ENCODE measurements at places on chromosomes 3 and 15.

GRCh38 chr15:99021027-99021627, 13.5 kb upstream of the PGPEP1L start:
- DNase-seq: no peak

DNA sequence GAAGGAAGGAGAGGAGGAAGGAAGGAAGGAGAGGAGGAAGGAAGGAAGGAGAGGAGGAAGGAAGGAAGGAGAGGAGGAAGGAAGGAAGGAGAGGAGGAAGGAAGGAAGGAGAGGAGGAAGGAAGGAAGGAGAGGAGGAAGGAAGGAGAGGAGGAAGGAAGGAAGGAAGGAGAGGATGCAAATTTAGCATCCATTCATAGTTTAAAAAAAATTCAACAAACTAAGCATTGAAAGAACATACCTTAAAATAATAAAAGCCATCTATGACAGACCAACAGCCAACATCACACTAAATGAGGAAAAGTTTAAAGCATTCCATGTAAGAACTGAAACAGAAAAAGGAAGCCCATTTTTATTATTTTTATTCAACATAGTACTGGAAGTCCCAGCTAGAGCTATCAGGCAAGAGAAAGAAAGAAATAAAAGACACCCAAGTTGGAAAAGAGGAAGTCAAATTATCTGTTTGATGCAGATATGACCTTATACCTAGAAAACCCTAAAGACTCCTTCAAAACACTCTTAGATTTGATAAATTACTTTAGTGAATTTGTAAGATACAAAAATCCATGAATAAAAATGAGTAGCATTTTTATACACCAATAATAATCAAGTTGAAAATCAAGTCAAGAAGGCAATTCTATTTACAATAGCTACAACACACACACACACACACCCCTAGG, 52.2 kb upstream of the FXR1 start:
- DNase-seq: no peak

GRCh38 chr15:19973718-19974117, 567.9 kb downstream of the GOLGA6L6 start:
- no peak for DNase-seq

- no peak for DNase-seq
Measured at GRCh38 chr3:16326724-16327349, 61.8 kb downstream of the OXNAD1 start.

DNA sequence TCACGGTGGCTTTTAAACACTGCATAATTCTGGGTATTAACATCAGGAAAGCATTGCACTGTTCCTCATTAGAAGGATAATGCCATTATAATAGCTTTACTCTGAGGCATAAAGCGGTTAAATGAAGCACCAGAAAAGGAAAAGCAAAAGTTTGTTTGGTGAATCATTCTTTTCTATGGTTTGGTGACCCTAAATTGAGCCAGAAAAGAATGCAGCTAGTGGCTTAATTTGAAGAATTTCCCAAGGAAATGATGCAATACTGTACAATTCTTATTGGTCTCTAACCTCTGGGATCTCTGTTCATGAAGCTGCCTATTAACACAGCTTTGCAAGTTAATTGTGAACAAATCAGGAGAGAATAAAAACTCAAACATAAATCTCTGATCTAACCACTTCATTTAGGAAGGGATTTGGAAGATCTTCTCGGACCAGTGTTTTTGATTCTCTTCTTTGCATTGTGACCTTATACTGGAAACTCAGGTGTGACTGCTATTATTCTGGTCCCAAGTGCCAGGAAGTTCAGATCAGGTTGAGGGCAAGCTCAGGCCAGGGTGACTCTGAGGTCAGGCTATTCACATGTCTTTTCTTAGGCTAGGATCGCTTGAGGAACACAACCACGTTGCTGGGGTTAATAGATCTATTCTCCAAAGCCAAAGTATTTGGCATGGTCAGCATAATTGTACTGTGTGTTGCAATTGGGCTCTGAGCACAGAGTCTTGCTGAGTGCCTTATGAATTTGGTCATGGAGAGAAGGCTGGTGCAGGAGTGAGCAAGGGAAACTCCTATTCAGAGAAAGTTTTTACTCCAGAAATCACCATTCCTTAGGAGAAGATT, 11.3 kb upstream of the DLG1 start:
- DNase-seq: no peak

Measured in activated CD4-positive, alpha-beta T cell treated with anti-CD3 and anti-CD28 coated beads for 1 hour (primary cell).